ENCODE measurements at places on chromosomes 3 and 15.

DNA sequence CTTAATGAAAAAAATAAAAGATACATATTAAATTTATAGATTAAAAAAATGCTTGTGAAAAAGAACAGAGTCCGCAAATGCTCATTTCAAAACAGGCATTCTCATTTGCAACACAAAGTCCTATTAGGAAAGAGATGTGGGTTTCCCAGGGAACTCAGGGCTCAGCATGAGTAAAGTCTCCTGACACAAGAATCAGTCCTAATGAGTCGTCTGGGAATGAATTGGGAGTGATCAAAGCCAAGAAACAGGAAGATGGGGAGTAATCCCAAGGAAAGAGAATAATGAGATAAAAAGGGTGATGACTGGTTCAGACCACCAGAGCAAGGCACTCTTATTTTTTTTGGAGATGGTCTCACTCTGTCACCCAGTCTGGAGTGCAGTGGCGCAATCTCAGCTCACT, 443.7 kb downstream of the NR2F2 start:
- no peak for DNase-seq

DNA sequence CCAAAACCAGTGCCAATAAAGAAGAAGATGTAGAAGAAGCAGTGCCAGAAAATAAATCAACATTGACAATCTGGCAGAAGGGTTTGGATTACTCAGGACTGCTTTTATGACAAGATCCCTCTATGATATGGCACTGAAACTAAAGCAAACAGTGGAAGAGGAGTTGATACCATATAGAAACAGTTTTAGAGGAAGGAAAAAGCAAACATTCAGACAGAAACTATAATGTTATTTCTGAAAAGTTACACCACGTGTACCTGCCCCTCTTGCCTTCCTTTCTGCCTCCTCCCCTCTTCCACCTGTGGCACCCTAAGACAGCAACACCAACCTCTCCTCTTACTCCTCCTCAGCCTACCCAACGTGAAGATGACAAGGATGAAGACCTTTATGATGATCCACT, 63.0 kb downstream of the SFMBT1 start:
- DNase-seq: no peak

DNA sequence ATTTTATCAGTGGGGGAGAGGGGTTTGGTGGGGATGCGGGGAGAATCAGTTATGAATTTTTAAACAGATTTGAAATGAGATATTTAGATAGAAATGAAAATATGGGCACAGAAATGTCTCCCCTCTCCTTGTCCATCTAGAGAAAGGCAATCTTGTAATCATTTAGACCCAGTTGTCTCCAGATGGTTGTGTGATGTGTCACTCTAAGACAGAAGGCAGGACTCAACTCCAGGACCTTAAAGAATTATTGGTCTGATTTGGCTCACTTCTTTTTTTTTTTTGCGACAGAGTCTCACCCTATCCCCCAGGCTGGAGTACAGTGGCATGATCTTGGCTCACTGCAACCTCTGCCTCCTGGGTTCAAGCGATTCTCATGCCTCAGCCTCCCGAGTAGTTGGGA, 77.2 kb downstream of the EOMES start:
- DNase-seq: no peak

DNA sequence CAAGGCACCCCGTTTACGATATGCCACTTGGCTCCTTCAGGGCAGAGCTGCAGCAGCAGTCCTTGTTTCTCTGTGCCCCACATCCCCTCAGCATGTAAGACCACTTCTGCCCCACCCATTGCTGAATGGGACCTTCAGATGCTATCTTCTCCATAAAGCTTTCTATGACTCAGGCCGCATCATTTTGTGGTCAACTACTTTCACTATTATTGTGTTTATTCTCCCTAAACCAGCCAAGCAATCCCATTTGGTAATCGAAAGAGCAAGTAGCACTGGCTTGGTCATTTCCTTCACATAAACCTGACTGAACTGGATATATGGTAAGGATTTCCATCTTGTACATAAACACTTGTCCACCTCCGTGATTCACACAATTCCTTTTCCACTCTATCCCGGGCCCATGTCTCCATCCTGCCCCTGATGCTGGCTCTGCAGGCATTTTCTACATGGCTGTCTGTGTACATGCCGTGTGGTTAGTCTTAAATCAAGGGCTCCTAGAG, 25.7 kb downstream of the LIPC start:
- DNase-seq: no peak

DNA sequence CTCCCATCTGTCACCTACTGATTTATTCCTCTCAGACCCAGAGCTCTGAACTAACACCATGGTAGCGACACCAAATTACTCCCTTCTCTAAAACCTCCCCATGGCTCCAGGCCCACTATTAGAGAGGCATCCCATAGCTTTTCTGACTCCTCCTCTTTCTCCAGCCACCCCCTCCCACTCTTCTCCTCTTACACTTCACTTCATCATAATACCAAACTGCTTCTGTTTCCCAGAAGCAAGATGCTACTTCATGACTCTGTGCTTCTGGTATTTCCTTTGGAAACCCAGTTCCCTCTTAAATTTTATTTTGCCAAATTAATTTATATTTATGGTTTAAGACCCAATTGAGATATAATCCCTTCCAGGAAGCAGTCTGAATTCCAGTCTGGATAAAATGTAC, 465.1 kb upstream of the PDZRN3 start:
- no peak for DNase-seq

GRCh38 chr15:78437107-78437761, 782 bp upstream of the IREB2 start:
- no peak for DNase-seq

DNA sequence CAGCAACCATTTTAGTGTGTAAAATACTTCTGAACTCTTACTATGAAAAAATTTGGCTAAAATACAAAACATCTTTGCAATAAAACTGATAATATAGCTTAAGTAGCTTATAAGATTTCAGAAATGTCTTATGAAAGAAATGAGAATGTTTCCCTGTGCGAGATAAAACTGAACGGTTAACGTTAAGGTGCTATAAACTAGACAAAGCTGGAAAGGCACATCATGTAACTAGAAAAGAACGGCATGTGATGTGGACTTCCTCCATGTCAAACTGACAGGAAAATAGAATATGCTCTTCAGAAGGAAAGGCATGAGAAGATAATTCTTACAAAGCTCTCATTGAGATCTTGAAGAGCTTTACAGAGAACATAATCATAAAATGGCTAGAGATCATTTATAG, 36.5 kb downstream of the NCK1 start:
- DNase-seq: no peak

- no peak for DNase-seq
Observed at GRCh38 chr3:52298149-52299098, 10.8 kb downstream of the GLYCTK start.

GRCh38 chr3:105907777-105908176, 39.0 kb upstream of the CBLB start:
- no peak for DNase-seq

DNA sequence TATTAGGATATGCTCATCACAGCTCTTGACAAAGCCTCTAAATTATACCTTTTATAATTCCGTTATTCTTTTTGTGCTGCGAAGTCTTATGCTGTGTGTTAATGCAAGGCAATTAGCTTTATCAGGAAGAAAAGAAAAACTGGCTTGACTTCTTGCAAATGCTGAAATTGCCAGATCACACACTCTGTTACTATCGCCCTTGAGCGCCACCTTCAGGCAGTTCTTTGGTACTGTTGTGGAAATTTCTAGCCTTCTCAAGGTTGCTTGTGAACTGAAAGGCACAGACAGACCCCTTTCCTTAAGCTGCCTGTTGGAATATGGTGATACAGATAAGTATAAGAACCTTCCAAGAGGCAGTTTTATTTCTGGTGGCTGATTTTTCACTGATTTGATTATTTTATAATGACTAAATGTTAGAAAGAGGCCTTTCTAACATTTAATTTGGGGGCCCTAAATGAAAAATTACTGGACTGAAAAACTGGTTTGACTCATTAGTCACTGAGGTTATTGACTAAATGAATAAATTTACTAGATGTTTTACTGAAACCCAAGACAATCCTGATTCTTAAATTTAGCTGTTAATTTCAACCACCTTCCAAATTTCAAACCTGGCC, 126.2 kb upstream of the RASGRP1 start:
- peak; percentile 74 for DNase-seq

GRCh38 chr3:73954506-73954905, 329.8 kb upstream of the PDZRN3 start:
- no peak for DNase-seq

DNA sequence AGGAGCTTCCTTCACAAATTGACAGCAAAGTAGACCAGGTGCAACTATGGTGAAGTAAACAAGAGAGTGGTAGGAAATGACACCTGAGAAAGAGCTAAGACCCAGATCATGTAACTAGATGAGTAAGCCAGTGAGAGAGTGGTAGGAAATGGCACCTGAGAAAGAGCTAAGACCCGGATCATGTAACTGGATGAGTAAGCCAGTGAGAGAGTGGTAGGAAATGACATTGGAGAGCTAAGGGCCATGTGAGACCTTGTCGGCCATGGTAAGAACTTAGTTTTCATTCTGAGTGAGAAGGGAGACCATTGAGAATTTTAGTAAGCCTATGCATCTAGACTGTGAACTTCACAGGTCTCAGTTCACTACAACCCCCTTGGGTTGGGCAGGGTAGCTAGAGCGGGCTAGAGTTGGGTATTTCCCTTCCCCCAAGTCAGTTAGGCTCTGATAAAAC, 5.4 kb upstream of the SENP7 start:
- DNase-seq: no peak

DNA sequence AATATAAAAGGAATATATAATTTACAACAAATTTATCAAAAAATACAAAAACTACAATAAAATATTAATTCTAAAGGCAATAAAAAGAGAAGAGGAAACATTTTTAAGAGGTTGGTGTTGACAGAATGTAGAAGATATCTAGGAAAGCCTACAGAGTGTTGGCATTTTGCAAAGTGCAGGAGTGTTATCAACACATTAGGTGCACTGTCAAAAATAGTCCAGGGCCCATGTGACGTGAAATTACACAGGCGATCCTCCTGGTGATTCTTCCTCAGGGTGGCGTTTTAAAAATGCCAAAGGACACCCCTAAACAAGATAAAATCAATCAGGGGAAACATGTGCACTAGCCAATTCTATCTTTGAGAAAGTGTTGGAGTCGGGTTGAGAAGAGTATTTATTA, 222.7 kb downstream of the ARPP21 start:
- DNase-seq: no peak

DNA sequence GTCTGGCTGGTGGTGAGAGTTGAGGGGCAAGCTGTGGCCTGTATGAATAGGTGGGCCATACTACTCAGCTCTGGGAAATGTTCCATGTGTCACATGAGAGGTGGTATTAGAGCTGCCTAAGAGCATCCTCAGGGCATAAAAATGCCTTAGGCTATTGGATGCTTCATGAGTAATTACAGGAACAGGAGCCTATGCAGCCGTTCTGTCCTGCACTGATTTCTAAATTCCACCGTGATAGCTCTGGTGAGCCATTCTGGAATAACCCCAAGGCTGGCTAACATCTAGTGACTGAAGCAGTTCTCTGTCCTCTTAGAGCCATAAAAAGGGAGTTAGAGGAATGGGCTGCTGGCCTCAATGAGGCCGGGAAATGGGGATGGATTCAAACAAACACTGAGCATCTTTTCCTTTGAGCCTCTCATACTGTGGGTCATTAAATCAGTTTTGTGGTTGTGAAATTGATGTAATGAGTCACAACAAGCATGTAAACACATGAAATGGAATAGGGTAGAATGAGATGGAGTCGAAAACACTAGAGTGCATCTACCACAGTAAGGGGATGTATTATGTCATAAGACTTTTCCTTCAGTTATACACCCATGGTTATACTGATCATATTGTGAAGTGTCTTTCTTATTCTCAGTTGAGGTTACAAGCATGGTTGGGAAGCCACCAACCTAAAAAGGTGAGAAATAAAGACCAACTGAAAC, 41.0 kb downstream of the DGKG start:
- no peak for DNase-seq

DNA sequence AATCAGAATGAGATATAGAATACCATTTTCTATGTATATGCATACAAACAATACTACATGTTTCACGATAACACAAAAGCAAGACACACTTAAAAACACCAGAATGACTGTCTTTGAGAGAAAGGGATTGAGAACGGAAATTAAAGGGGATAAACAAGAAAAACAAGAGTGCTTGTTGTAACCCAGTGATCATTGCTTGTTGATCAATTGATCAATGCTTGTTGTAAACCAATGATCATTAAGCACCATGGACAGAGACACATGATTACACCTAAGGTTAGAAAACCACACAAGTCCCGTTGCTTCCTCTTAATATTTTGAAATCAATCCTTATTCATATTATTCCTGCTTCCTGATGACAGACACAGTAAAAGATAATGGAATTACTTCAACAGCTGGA, 1.1 kb upstream of the OR4F15 start:
- DNase-seq: no peak

GRCh38 chr3:177169936-177170722, 27.2 kb downstream of the TBL1XR1 start:
- no peak for DNase-seq

DNA sequence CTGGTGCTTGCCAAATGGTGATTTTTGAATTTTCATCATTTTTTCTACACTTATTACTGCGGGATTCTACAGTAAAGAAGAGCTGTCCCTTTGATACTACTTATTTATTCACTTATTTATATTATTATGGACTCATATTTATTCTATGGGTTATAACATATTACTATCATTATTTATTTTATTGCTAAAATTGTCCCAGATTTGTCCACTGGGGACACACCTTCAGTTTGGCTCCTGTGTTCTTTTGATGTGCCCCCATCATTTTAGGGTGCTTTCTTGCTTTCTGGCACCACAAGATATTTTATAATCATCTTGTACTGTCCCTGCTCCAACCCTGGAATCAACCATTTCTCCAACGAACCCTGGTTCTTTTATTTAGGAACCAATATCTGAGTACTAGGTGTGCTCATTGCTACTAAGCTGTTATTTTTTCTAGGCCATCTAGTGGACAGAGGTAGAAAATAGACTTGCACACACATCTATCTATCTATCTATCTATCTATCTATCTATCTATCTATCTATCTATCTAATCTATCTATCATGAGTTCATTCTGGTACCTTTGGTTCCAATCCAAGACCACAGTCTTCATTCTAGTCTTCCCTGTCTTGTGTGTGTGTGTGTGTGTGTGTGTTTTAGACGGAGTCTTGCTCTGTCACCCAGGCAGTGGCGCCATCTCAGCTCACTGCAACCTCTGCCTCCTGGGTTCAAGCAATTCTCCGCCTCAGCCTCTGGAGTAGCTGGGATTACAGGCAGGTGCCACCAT, 16.0 kb downstream of the SLC22A14 start:
- no peak for DNase-seq

DNA sequence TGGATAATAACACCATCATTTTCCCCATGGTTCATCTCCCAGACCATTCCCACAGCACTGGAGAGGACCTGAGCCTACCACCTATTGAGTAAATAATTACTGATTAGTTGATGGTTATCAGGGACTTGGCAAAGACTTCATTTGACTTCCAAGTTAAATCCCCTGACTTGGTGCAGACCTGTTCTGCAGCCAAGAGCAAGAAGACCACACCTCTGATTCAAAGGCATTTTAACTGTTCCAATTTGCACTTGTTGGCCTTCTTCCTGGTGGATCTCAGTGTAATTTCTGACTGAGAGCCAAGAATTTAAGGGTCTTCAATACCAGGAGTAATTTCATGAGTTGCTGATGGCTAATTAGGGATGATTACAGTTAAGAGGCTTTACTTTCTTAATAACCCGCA, 24.0 kb downstream of the THSD4 start:
- DNase-seq: no peak

- DNase-seq: no peak
Observed at GRCh38 chr3:184733971-184734608, 22.2 kb upstream of the MAGEF1 start.

- DNase-seq: no peak
Observed at GRCh38 chr15:66808181-66808824, 106.3 kb downstream of the SMAD6 start.

GRCh38 chr3:50003216-50003615, 63.3 kb downstream of the RBM6 start:
- DNase-seq: no peak

Data from Caco-2 (cell line).